ENCODE measurements at places on chromosomes 2 and 18. TPM values are rescaled to one million over a fixed set of nuclear protein-coding genes. Genes with fewer than 3 reads are reported as not detected.

The STK39 gene
- total RNA-seq: 28.3 TPM

The BOK gene
- 21.6 TPM for total RNA-seq

The SPEG gene
- total RNA-seq: 12.3 TPM

The FKBP1B gene
- 76.5 TPM for total RNA-seq

The LAMA3 gene
- 2.5 TPM for total RNA-seq

The DQX1 gene
- 0.98 TPM for total RNA-seq

The STEAP3 gene
- total RNA-seq: under 0.01 TPM

The PAX8 gene
- total RNA-seq: not detected

The ARHGAP15 gene
- total RNA-seq: 19.9 TPM

The ANKRD30BL gene
- 8.9 TPM for total RNA-seq

The IL1F10 gene
- not detected for total RNA-seq

The CNOT9 gene
- total RNA-seq: 31.7 TPM

The CCBE1 gene
- 39.1 TPM for total RNA-seq

The COL5A2 gene
- total RNA-seq: 21.4 TPM

The STARD6 gene
- not detected for total RNA-seq

The BBS5 gene
- 14.8 TPM for total RNA-seq

The FBXO15 gene
- total RNA-seq: 2.2 TPM

The GPR35 gene
- 0.98 TPM for total RNA-seq

The UGT1A4 gene
- not detected for total RNA-seq

The STPG4 gene
- total RNA-seq: 0.49 TPM

The CHAC2 gene
- total RNA-seq: 3.2 TPM

The MYOM1 gene
- total RNA-seq: 1.5 TPM

The TACR1 gene
- total RNA-seq: 1.7 TPM

The ARHGEF4 gene
- 45.7 TPM for total RNA-seq

The RTP5 gene
- 5.2 TPM for total RNA-seq

The IL37 gene
- total RNA-seq: not detected

The ATP6V1C2 gene
- 0.25 TPM for total RNA-seq

The ODC1 gene
- 136 TPM for total RNA-seq

The BCL11A gene
- total RNA-seq: 89.5 TPM

The KCNJ3 gene
- total RNA-seq: 12.5 TPM

The COL6A3 gene
- 20.4 TPM for total RNA-seq

The TET3 gene
- total RNA-seq: 21.4 TPM

The ITGA4 gene
- total RNA-seq: 5.9 TPM

The MEP1B gene
- total RNA-seq: under 0.01 TPM

The REG3A gene
- total RNA-seq: not detected

The CEBPZOS gene
- total RNA-seq: 24.6 TPM

The SULT1C4 gene
- 16.7 TPM for total RNA-seq

The EFR3B gene
- total RNA-seq: 56.1 TPM

The MAL gene
- total RNA-seq: not detected

The SERPINB11 gene
- total RNA-seq: not detected

The CYS1 gene
- 0.49 TPM for total RNA-seq

The RFX8 gene
- total RNA-seq: 0.49 TPM

The FTCDNL1 gene
- total RNA-seq: 5.4 TPM

The CYTIP gene
- 2.0 TPM for total RNA-seq

All from temporal lobe (tissue), 4 donors.